ENCODE measurements at places on chromosomes 12 and 14.

DNA sequence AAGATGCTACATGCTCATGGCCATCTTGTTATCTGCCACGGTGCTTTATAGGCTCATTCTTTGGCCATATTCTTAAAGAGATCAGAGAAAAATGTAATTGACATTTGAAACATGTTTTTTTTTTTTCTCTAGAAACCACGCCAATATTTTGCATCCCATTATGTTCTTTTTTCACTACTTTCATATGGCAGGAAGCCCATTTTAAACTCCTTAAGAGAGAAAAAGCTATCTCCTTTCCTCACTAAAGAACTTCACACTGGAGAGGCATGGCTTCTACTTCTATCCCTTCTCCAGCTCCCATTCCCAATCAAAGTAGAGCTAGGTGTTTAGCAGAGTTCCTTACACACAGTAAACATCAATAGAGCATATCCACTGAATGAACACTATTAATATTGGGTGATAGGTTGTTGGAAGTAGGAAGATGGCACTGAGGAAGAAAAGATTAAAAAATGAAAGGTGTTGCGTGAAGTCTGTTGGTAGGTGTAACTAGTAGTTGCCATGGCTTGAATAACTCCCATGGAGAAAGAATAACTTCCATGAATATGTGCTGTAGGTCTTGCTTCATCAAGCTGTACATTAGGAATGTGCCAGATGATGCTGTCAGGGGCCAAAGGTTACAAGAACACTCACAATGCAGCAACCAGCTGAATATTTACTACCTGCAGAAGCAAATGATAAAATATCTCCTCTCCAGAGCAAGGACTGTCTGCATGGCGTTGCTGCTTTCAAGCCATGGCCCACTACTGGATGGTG, 178.8 kb downstream of the STXBP6 start:
- DNase-seq = no peak

DNA sequence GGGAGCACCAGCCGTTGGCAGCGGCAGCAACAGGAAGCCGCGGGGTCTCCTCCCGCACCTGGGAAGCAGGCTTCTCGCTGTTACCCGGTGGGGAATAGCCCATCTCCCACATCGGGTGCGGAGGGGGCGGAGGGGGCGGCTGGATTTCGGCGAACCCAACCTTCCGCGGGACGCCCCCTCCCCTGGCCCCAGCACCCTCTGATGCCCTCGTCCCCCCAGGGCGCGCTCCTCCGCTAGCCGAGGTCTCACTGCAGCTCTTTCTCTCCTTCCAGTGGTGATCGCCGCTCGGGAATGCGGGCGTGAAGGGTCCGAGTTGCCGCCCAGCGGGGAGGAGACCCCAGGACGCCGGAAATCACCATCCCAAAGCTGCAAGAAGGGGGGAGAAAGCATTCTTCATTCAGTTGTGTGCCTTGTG, 303 bp downstream of the SAMD4A start:
- DNase-seq = peak; percentile 44

GRCh38 chr14:101363261-101363555, 198.1 kb upstream of the DIO3 start:
- DNase-seq = no peak

- DNase-seq = no peak
Measured at GRCh38 chr12:93734784-93735183, 57.6 kb downstream of the CRADD start.

DNA sequence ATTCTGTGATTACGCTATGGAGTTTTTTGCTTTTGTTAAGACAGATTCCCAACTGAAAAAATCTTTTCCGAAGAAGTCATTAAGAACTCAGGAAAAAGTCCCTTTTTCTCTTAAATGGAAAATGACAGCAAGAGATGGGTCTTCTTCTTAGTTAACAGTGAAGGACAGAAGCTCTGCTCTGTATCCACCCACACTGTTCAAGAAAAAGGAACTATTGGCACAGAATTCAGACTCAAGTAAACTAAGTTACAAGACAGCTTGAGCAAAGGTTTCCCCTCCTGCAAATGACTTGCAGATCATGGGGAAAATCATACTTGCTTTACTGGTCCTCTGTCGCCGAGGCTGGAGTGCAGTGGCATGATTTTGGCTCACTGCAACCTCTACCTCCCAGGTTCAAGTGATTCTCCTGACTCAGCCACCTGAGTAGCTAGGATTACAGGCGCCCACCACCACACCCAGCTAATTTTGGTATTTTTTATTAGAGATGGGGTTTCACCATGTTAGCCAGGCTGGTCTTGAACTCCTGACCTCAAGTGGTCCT, 137.1 kb upstream of the AEBP2 start:
- DNase-seq = no peak

DNA sequence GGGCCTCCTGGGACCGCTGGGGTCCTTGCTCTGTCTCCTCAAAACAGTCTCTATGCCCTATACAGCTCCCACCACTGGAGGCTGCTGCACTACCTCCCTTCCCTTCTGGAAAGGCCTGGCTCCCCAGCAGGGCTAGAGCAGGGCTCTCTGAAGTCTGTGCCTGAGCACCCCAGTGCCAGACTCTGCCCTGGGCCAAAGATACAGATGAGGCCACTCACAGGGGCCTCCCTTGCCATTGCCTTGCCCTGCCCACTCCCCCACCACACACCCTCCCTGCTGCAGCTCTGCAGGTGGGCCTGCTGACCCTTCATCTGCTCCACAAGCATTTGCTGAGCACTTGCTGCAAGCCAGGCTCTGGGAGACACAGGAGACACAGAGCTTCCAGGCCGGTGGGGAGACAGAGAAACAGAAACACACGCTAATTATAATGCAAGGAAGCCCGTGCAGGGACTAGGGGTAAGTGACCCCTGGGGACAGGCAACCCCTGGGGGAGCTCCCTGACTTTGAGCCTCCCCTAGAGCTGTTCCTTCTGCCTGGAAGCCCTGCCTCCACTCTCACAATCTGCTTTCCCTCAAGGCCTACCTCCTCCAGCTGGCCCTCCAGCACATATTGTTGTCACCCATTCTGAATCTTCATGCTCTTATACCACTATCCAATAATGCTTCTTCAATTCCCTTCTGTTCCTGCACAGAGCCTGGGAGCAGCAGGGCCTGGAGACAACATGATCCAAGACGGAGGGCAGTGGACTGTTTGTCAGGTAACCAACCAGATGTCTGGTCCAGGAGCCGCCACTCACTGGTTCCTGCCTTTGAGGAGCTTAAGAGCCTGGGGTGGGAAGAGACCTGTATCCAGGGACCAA, 32.6 kb upstream of the PNMA1 start:
- no peak for DNase-seq

- DNase-seq = no peak
Measured at GRCh38 chr12:124296295-124296915, 1.5 kb downstream of the RFLNA start.

DNA sequence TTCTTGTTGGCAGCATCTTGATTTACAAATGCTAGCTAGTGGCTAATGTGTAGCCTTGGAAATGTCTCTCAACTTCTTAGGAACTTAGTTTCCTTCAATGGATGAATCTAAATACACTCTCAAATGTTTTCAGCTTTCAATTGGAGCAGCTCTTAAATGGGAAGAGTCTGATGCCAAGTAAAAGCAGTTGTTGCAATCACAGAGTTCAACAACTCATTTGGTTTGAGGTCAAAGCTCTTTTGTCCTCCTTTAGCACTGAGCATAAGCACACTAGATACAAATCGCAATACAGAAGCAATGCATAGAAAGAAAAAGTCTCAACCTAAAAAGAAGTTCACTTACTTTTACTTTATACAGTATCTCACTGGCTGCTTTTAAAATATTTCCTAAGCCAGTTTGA, 986.1 kb upstream of the FLRT2 start:
- DNase-seq = no peak

- no peak for DNase-seq
Measured at GRCh38 chr14:93269341-93270068, 62.4 kb downstream of the UBR7 start.

DNA sequence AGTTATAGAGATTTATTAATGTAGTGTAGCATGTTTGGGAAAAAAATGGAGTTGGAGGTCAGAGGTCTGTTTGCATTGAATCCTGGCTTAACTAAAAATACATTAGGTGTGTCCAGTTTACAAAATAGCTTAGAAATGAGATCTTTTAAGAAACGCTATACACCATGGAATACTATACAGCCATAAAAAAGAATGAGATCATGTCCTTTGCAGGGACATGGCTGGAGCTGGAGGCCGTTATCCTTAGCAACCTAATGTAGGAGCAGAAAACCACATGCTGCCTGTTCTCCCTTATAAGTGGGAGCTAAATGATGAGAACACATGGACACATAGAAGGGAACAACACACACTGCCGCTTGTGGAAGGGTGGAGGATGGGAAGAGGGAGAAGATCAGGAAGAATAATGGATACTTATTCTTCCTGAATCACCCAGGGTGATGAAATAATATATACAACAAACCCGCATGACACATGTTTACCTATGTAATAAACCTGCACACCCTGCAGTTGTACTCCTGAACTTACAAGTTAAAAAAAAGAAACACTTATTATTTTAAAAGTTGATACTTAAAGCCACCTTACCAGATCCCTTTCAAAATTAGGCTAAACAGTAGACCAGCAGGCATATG, 14.0 kb upstream of the MYRFL start:
- no peak for DNase-seq

DNA sequence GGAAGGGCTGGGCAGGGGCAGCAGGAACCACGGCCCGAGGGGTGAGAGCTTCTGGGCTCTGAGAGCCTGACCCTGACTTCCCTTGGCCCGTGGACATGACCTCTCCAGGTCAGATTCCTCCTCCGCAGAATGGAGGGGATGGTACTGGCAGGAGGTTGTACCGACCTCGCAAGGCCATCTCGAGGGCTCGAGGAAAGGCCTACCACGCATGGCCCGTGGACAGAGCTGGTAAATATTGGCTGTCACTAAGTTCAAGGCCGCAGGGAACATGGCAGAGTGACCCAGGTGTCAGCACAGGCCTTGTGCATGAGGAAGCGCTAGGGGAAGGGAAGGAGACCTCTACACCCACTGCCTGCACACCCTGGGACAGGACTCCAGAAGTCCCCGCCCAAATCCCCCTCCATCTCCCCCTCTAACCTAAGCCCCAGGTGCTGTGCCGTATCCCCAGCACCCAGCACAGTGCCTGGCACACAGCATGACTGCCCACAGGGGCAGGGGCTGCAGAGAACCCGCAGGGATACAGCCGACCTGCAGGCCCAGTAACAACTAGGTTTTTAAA, 54.9 kb upstream of the PPP2R5C start:
- no peak for DNase-seq

DNA sequence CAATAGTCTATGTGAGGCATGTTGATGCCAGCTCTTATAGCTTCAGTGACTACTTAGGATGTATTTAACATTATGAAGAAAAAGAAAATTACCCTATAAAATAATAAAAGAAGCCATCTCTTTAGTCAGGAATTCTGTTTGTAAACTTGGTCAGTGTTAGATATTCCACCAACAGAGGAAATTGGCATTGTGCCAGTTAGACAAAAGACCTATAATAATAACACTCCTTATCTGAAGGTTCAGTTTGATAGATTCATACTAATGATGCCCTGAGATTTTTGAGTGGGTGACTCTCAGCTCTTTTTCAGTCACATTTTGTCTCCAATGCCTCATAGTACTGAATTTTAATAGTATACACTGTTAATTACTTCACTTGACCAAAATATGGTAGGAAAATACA, 6.6 kb downstream of the SYT10 start:
- DNase-seq = no peak

DNA sequence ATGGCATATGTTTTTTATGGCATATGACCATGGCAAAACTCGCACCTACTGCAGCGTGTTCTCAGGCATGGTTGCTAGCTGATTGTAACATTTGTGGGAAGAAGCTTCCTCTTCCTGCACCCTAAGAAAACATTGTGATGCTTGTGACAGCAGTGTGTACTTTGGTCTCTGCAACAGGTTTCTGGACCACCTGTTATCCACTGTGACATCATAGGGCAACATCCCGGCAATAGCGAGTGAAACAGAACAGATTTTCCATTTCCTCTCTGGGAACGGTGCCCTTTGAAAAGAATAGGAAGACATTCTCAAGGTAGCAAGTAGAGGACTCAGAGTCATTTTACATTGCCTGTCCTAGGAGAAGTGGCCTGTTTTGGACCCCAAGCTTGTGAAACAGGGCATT, 135.4 kb upstream of the TRHDE start:
- DNase-seq = no peak

DNA sequence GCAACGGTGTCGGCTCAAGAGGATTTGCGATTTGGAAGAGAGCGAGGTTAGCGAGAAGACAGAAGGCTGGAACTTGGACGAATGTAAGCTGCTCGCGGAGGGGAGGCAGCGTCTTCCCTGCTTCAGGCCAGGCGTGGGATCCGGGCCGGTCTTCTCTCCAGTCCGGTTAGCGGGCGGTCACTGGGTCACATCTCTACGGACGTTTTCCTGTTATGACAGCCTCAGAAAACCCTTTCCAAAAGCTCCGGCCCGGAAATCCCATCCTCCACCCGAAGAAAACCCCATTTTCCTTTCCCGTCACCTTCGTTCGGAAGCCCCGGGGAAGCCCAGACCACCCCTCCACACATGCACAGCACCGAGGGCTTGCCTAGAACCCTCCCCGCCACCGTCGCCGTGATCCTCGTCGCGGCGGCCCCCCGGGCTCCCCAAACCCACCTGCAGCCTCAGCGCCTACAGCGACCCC, 268 bp downstream of the NDUFB1 start:
- DNase-seq = peak; percentile 59

DNA sequence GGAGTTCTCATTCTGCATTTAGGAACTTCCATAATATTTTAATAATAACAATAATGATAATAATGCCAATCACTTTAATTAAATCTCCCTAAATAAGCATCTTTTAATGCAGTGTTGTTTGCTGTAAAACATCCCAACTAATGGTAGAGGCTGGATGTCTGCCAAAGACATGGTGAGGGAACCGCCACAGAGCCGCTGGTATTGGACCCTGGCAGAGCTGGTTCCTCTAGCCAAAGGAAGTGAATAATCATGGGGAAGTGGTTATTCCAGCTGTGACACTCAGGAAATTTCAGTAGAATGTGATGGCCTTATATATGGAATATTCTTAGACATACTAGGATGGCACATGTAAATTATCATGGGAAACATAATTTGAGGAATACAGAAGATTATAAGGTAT, 483.3 kb downstream of the ZFP36L1 start:
- DNase-seq = peak; percentile 62

GRCh38 chr14:63650256-63650952, 8.7 kb upstream of the WDR89 start:
- no peak for DNase-seq

GRCh38 chr14:100864960-100865681, 38.4 kb downstream of the RTL1 start:
- DNase-seq = no peak

DNA sequence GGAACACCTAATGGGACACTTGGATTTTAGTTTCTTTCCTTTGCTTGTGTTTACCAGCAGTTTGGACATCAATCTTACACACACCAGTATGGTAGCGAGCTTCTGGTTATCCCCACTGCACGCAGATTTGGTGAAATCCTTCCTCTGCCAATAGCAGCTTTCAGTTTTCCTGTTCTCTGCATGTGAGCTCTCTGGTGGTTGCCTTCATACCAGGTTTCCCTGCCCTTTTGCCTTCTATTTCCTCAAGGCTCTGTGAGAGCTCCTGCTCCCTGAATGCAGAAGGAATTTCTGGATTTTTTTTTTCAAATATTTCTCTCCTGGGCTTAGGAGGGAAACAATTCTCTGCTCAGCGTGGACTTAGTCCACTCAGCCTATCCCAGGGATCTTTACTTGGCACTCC, 93.0 kb upstream of the CCDC91 start:
- DNase-seq = no peak

- no peak for DNase-seq
Measured at GRCh38 chr12:110577864-110578693, 5.0 kb downstream of the PPTC7 start.

Data from NCI-H2081 (cell line).